ENCODE measurements at places on chromosomes 13 and 19. TPM values are rescaled to one million over a fixed set of nuclear protein-coding genes. Genes with fewer than 3 reads are reported as not detected.

Gene ZNF701
- 0.17 TPM for total RNA-seq

Gene FGF22
- total RNA-seq = 0.43 TPM

Gene ZNF528
- not detected for total RNA-seq

Gene OLFM2
- total RNA-seq = 12.6 TPM

Gene NXNL1
- total RNA-seq = not detected

Gene SYNGR4
- total RNA-seq = 3.6 TPM

Gene ZNF439
- total RNA-seq = not detected

Gene SHD
- total RNA-seq = not detected
